NCI-H2081 treated with DMSO at 0.1 percent for 48 hours (cell line): ENCODE measurements at places on chromosomes 6 and 20.

DNA sequence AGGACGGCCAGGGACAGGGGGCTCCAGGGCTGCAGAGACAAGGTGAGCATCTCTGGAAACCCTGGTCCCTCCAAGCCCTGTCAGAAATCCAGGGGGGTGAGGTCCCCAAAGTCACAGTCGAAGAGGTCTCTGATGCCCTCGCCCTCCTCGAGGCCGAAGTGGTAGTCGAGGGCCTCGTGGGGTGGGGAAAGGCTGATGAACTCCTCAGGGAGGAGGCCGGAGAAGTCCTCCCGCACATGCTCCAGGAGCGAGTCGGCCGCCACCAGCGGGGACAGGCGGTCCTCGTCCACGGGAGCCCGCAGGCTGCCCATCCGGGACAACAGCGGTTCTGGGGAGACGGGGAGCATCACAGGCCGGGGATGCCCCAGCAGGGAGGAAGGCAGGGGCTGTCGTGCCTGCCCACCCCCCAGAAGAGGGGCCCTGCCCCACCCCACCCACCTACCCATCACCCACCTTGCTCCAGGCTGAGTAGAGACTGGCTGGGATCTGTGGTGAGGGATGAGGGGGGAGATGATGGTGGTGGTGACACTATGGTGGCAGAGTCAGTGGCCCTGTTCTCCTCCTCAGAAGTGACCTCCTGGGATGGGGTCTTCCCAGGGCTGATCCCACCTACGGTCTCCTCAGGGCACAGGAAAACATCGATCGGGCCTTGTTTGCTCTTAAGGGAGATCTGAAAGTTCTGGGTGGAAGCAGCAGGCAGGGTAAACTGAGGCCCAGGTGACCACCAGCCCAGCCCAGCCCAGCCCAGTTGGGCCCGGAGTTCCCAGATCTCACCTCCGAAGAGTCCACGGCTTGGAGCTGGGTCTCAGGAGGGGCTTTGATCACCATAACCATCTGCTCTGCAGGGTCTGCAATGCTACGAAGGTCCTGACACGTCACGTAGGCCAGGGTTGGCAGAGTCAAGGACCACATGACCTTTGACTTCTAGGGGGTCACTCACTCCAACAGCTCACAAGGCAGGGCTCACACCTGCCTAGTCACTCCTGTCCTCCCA is 2.7 kb upstream of the NECAB3 start:
- no peak for DNase-seq

- DNase-seq: no peak
Measured at GRCh38 chr6:135686784-135687301, 164.7 kb upstream of the PDE7B start.

- DNase-seq: no peak
Measured at GRCh38 chr6:92756912-92757311, 662.4 kb downstream of the EPHA7 start.

- DNase-seq: no peak
Measured at GRCh38 chr6:55040102-55040848, 134.0 kb upstream of the HCRTR2 start.

DNA sequence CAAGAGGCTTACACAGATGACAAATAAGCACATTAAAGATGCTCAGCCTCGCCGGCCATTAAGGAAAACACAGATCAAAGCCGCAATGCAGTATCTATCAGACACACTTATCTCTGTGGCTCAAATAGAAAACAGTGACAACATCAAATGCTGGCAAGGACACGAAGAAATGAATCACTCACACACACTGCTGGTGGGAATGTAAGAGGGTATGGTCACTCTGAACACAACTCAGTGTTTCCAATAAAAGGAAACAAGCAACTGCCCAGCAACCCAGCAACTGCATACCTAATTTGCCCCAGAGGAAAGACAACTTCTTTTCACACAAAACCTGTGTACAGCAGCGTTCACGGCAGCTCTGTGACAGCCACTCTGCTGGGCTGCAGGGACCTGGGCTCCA is 155.8 kb downstream of the WDR27 start:
- no peak for DNase-seq

DNA sequence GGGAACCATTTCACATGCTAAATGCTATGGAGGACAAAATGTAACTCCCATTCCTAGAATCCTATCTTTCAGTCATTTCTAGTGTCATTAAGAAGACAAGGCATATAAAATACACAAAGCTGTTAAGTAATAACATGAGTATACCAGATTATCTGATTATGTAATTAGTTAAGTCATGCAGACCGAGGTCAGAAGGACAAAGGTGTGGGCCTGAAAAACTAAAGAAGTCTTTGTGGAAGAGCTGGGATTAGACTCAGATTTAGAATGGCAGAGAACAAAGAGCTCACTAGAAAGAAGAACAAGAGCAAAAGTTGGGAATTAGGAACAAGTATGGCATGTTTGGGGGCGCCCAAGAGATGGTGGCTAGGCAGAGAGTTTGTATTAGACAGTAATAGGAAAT is 37.0 kb downstream of the EFHC1 start:
- DNase-seq: no peak

DNA sequence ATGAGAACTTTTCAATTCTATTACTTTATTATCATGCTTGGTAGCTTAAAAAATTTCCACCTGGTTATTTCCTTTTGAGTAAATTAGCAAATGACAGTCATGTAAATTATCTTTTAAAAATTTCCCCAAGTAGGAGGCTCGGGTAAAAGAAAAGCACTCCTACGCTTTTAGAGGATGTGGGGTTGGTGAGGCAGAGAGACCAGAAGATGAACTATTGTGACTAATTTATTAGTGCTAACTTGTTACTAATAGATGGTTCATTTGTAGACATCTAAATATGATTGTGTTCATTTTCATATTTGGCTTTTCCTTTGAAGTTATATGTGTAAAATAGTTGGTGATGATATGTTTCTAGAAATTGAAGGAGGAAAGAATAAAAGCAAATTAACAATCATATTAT is 27.0 kb downstream of the ZNF292 start:
- DNase-seq: no peak

DNA sequence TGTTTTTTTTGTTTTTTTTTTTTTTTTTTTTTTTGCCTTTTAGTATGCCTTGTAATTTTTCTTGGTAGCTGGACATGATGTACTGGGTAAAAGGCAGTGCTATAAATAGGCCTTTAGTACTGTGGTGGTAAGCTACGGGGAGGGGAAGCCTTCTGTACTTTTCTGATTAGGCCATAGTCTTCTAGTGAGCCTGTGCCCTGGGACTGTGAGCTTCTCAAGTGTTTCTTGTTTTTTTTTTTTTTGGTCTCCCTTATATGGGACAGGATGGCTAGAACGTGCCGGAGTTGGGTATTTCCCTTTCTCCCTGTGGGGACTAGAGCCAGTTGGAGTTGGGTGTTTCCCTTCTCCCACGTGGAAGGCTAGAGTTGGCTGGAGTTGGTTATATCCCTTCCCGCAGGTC is 59.4 kb upstream of the PRELID3B start:
- DNase-seq: no peak

- DNase-seq: peak; percentile 43
Measured at GRCh38 chr6:21846541-21847451, 253.2 kb downstream of the SOX4 start.

GRCh38 chr6:163572612-163573011 is 158.1 kb downstream of the QKI start:
- DNase-seq: no peak

DNA sequence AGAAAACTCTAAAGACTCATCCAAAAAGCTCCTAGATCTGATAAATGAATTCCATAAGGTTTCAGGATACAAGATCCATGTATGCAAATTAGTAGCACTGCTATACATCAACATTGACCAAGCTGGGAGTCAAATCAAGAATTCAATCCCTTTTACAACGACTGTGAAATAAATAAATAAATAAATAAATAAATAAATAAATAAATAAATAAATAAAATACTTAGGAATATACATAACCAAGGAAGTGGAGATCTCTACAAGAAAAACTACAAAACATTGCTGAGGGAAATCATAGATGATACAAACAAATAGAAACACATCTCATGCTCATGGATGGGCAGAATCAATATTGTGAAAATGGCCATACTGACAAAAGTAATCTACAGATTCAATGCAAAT is 132.0 kb upstream of the NRSN1 start:
- DNase-seq: no peak

- DNase-seq: no peak
Measured at GRCh38 chr20:24485981-24486380, 16.6 kb downstream of the SYNDIG1 start.

DNA sequence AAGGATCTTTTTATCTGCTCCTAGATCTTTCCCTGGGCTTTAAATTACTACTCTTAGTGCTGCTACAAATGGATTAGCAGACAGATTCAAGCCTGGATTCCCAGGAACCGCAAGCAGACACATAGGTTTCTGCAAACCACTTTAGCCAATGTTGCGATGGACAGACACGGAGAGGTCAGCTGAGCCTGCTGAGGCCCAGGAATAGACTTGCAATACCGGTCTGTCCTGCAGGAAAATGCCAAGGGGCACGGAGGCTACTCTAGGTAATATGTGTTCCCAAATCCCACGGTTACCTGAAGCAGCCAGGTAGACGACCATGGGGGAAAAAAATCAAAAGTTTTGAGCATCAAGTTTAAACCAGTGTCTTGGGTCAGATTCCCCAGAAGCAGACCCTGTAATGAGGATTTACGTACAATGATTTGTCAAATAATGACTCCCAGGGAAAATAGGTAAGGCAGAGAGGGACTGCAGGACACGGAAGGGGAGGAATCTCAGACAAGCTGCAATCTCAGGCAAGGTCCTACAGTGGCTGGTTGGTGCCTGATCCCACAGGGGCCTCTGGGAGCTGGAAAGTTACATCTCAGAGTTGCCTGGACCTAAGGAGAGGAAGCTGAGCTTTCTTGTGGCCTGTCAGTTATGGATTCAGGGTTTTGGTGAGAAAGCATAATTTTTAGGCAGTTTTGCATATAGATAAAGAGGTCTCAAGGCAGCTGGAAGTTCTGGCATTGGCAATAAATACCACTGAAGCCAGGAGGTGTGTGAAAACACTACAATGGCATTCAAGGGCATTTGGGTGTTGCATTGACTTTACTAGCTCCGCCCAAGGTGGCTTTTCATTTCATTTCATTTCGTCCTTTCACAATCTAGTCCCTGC is 12.5 kb downstream of the OTOR start:
- no peak for DNase-seq

DNA sequence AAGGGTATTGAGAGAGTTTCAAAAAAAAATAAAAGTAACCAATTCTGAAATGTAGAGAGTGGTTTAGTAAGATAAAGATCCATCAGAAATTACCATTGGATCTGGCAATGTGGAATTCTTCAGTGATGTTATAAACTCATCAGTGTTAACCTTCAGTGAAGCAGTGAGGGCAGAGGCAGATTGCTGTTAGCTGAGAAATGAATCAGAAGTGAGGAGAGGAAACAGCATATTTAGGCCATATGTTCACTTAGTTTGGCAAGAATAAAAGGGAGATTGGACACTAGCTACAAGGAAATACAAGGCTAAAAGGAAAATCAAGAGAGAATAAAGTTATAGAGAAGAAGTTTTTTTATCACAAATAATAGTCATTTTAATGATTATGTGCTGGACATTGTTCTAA is 9.6 kb downstream of the KCNQ5 start:
- DNase-seq: no peak

DNA sequence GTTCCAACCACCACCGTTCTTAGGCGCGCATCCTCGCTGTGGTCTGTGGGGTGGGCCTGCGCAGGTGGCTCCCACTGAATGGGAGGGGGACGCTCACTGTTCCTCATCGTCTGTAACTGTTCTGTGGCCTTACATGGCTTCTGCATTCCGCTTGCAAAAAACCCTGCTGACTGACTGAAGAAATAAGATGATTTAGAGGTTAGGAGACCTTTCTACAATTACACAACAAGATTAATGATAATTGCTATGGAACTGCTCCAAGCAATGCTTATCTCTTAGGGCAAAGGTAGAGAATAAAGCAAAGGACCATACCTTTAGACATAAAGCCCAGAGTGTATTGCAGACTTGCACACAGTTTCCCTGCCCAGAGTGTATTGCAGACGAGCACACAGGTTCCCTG is 14.4 kb upstream of the DACT2 start:
- DNase-seq: no peak

- DNase-seq: no peak
Measured at GRCh38 chr6:127290391-127291265, 24.0 kb downstream of the RNF146 start.

GRCh38 chr20:41938353-41938752 is 320.2 kb upstream of the CHD6 start:
- DNase-seq: no peak

GRCh38 chr6:82909551-82909950 is 156.1 kb downstream of the UBE3D start:
- DNase-seq: no peak

DNA sequence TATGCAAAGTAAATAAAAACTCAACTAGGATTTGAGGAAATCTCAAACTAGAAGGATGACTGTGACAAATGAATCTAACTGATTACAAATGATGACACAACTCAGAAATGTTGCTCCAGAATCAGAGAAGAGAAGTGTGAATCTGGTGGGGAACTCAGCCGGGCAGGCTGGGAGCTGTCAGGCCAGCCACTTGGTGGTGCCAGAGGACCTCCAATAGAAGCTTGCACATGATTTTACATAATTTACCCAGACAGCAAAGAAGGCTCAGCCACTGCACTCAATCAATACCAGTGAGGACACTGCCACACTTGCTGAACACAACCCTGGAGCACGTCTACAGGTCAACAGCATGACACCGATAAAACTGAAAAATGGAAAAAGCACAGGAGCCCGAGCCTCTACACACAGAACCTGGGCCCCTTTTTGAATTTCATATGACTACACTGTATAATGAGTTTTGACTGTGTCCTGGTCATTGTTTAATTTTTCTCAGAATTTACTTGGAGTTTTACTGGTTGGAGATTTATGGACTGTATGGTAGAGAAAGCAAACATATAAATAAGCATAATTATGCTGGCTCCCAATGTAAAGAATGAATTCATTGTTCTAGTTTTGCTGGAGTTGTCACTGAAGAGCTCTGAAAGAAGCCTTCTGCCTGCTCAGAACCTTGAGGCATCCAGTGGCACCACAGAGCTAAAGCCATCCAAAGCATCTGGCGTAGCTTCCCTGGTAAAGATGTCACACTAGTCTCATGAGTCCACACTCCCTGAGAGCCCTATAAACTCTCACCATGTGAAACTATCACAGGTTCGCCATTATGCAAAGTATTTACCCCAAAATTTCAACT is 296.5 kb downstream of the THBS2 start:
- no peak for DNase-seq

GRCh38 chr6:132153221-132153898 is 202.2 kb upstream of the CCN2 start:
- DNase-seq: no peak

- DNase-seq: no peak
Measured at GRCh38 chr20:56689318-56689717, 60.2 kb downstream of the TFAP2C start.
